Pancreas (tissue), 10 donors: ENCODE measurements at places on chromosomes 6 and 20.

- DNase-seq: no peak
Observed at GRCh38 chr6:170404036-170404435, 97.5 kb downstream of the FAM120B start.

DNA sequence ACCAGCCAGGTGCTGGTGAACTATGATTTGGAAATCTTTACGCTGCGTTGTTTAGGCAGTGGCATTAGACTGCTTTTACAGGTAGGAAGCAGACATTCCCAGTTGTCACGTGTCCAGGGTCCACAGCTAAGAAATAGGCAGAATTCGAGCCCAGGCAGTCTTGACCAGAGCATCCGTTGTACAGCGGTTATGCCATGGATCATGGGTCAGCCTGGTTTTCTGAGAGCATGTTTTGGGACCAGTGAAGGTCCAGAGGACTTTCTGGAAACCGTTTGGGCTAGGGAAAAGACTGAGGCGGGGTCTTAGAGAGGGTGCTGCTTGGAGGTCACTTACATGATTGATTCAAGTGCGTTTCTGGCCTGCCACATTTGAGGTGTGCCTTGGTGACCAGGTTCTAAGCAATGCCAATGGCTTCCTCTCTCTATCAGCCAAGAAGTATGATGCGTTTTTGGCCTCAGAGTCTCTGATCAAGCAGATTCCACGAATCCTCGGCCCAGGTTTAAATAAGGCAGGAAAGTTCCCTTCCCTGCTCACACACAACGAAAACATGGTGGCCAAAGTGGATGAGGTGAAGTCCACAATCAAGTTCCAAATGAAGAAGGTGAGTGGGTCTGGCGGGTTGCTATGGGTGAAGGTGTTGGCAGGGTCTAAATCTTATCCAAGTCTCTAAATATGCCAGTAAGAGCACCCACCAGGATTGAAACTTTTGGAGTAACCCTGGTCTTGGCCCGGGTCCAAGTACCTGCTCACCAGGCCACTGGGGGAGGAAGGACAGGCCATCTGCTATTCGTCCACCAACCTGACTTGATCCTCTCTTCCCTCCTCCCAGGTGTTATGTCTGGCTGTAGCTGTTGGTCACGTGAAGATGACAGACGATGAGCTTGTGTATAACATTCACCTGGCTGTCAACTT lies 1.8 kb downstream of the RPL10A start:
- no peak for DNase-seq

DNA sequence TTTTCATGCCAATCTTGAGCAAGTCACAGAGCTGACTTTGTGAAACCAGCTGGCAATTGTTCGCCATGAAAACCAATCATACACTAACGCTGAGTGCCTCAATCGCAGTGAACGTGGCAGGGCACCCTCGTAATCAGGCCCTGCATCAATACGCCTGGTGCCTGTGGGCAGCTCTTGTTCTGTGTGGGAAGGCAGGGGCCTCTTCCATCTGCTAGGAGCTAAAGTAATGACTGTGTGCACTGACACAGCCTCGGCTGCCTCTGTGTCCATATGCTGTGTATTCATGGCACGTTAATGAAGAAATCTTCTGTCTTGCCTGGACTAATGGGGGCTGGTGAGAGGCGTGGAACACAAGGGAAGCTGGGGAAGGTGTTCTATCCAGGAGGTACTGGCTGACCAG lies 27.8 kb upstream of the SYNDIG1 start:
- DNase-seq: no peak

DNA sequence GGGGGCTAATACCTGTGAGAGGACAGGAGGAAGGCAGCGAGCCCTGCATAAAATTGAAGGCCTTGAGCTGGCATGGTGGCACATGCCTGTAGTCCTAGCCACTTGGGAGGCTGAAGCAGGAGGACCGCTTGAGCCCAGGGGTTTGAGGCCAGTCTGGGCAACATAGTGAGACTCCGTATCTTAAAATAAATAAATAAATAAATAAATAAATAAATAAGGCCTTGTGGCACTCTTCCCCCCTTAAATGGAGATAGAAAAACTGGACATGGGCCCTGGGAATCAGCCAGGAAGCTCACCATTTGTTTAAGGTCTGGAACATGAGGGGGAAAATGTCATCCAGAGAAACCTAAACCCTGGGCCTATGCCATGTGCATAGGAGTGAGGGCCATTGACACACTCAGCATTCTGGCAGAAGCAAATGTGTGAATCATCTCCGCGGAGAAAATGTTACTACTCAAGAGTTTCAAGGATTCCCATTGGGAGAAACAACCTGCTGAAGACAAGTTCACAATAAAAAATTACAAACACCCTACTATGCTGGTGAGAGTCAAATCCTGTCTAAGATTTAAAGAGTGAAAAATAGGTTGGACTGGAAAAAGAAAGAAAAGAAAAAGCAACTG lies 51.9 kb upstream of the UBR2 start:
- DNase-seq: no peak

- DNase-seq: no peak
Observed at GRCh38 chr6:125888989-125889656, 67.4 kb upstream of the HINT3 start.

- DNase-seq: no peak
Observed at GRCh38 chr6:93327857-93328256, 91.5 kb downstream of the EPHA7 start.

DNA sequence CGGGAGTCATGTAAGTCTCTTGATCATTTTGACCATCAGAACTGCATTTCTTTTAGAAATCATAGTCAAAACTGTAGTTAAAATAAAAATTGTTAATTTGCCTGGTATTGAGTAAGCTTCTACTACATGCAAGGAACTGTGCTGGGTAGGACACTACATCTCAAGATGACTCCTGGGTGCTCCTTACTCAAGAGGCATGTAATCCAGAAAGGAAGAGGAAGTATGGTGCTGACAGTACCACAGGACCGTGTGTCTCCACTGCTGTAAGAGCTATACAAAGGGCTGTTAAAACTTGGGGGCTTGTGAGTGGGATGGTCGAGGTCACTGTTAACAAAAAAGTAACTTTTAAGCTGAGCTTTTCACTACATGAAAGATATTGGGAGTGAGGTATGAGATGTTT lies 508.3 kb upstream of the SOX4 start:
- DNase-seq: no peak

- no peak for DNase-seq
Observed at GRCh38 chr6:10585209-10585845, 64.2 kb downstream of the GCNT2 start.

DNA sequence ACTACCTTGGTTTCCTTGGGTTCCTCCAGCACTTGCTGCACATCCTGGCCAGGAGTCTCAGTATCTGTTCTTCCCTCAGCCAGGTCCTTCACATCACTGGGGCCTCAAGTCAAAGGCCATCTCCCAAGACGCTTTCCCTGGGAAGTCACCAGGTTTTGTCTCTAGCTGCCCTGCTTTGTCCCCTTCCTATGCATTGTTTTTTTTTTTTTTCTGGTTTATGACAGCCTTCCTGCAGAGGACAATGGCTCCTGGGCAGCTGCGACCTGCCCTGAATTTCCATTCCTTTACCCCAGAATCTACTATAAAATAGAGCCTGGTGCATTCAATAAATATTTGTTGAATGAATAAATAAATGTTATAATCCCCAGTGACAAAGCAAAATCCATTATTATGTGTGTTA lies 687.3 kb downstream of the QKI start:
- DNase-seq: no peak

DNA sequence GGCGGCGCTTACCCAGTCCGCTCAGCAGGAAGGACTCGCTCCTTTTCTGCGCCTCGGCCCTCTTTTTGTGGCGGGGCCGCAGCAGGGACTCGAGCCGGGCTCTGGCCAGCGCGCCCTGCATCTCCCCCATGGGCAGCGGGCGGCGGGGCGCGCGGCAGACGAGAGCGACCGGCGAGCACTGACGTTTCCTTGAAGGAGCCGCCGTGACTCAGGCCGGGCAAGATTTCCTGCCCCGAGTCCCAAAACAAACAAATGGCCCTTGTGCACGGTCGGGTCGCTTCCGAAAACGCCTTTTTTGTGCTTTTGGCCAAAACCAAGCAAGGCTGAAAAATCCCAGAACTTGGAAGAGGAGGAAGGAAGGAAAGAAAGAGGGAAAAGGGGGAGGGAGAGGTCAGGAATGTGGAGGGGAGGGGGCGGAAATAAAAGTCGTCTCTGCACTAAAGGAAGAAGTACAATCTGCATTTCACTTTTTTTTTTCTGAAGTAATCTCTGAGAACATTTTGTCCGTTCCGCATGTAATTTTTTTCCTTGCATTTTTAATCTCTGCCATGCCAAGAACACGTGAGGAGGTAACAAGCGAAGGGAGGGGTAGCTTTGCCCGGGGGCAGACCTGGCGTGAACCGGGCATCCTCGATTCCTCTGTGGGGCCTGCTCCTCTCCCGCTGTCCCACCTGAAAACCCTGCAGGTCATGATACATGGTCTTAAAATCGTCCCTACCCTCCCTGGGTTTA lies 123.3 kb upstream of the SLC2A12 start:
- peak; percentile 77 for DNase-seq

DNA sequence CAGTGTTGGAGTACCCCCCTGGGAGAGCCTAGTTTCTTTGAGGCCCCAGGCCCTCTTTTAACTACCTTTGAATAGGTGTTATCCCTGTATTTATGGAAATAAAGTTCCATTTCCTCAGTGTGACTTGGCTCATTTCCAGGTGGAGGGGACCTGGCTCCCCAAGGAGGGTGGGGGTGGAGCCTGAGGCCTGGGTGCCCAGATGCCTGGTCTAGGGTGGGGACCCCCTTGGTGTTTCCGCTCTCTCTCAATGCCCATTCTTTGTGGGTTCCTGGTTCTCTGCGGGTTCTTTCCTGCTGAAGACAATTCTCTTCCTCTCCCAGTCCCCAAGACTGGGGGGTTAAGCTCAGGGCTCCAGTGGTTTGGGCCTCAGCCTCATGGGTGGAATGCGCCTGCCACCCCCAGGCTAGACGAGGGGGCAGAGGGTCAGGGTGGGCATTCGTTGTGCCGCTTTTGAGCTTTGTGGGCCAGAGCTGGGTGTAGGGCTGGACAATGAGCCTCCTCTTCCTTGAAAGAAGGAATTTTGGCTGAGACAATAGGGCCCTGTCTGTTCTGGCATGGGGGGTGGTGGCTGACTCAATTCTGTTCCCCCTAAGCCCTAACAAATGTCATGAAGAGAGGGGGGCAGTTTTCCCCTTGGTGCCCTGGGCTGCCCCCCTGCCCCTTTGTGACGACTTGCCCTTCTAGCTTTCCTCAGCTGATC lies 686 bp upstream of the EGFL8 start:
- no peak for DNase-seq

- DNase-seq: no peak
Observed at GRCh38 chr6:12324099-12324498, 33.9 kb downstream of the EDN1 start.

DNA sequence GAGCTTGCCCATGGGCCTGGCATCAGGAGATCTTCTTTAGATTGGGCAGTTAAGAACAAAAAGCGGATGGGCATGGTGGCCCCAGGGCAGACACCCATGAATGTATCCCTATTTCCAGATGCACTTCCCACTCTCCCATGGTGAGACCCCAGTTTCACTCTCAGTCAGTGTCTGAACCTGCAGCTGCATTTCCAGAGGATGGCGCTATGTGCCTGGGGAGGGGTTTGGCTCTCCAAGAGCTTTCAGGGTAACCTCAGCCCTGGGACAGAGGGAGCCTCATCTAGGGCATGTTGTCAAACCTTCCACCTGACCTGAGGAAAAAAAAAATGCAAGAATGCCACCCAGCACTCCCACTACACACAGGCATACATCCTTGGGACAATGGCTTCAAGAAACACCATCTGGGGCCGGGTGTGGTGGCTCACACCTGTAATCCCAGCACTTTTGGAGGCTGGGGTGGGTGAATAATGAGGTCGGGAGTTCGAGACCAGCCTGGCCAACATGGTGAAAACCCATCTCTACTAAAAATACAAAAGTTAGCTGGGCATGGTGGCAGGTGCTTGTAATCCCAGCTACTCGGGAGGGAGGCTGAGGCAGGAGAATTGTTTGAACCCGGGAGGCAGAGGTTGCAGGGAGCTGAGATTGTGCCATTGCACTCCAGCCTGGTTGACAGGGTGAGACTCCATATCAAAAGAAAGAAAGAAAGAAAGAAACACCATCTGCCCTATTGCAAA lies 1.9 kb downstream of the CST9L start:
- DNase-seq: no peak

DNA sequence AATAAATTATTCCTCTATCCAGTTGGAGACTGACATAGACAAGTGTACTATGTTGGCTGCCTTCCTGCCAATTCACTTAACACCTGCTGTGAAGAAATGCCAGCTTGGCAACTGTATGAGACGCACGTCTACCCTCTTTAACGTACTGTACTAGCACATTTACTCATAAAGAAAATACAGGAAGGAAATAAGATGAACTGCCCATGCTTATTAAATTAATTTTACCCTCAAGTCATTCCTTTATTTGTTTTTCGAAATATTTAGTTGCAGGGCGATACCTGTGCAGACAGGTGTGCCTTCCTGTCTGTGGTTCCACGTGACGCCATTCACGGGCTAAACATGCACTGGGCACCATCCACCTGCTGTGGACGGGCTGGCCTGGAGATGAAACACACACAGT lies 52.0 kb downstream of the PSMG4 start:
- DNase-seq: no peak
